Activated CD4-positive, alpha-beta memory T cell treated with anti-CD3 and anti-CD28 coated beads, Interleukin-2, amount 10 ng/mL, durations not matched to agents 7 days and 5 days (primary cell): ENCODE measurements at places on chromosomes 2 and 18. TPM values are rescaled to one million over a fixed set of nuclear protein-coding genes. Genes with fewer than 3 reads are reported as not detected.

The EFEMP1 gene
- total RNA-seq = not detected

The FABP1 gene
- not detected for total RNA-seq

The AGXT gene
- not detected for total RNA-seq

The CAB39 gene
- total RNA-seq = 161 TPM

The DLX1 gene
- total RNA-seq = not detected

The REG1B gene
- not detected for total RNA-seq

The PPM1B gene
- total RNA-seq = 57.0 TPM

The CCDC150 gene
- total RNA-seq = 11.8 TPM

The PROM2 gene
- 0.15 TPM for total RNA-seq

The POTEE gene
- total RNA-seq = 0.83 TPM

The POMC gene
- 2.7 TPM for total RNA-seq

The CD28 gene
- total RNA-seq = 205 TPM

The COL4A4 gene
- 0.35 TPM for total RNA-seq

The CAPN14 gene
- 0.35 TPM for total RNA-seq

The ARPC2 gene
- total RNA-seq = 765 TPM

The CDKL4 gene
- 0.25 TPM for total RNA-seq

The SPDYA gene
- 0.93 TPM for total RNA-seq

The CFAP221 gene
- total RNA-seq = not detected

The ECEL1 gene
- total RNA-seq = not detected

The HPCAL1 gene
- total RNA-seq = 70.0 TPM

The TUBB8B gene
- not detected for total RNA-seq

The PPM1G gene
- total RNA-seq = 122 TPM

The ALPG gene
- total RNA-seq = not detected

The NDC80 gene
- 78.0 TPM for total RNA-seq

The COLEC11 gene
- not detected for total RNA-seq

The TEKT4 gene
- not detected for total RNA-seq

The TEX261 gene
- total RNA-seq = 35.8 TPM
